HFF-Myc (cell line): ENCODE measurements at places on chromosomes 1 and 21.

GRCh38 chr1:151981178-151981525, 12.5 kb downstream of the S100A10 start:
- DNase-seq = no peak

DNA sequence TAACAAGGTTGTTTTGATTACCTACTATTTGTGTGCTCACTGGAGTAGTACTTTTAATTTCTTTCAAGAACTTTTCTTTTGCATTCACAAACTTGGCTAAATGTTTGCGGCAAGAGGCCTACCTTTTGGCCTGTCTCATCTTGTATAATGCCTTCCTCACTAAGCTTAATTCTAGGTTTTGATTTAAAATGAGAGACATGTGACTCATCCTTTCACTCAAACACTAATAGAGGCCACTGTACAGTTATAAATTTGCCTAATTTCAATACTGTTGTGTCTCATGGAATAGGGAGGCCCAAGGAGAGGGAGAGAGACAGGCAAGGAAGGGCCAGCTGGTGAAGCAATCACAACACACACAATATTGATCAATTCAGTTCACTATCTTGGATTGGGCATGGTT, 66.1 kb downstream of the ZNF644 start:
- no peak for DNase-seq

DNA sequence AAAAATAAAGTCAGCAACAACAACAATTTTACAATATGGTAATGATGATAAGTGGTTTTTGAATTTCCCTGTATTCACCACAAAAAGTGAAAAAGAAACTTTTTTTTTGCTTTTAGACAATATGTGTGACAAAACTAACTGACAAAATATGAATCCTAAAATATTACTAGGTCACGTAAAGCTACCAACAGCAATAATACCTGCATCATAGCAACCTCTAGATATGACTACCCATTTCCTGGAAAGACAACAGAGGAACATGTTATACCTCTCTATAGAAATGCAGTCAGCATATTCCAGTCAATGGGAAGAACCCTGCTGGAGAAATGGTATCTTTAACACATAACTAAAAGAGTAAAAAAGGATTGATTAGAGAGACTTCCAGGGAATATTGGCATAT, 73.7 kb downstream of the PDE4B start:
- DNase-seq = no peak

GRCh38 chr1:26171084-26172072, at the start of gene ZNF593OS:
Gene ZNF593OS, minus strand, starts transcription at chr1:26171832. Its CDS starts 171 bp downstream, at chr1:26171661.
- no peak for DNase-seq

DNA sequence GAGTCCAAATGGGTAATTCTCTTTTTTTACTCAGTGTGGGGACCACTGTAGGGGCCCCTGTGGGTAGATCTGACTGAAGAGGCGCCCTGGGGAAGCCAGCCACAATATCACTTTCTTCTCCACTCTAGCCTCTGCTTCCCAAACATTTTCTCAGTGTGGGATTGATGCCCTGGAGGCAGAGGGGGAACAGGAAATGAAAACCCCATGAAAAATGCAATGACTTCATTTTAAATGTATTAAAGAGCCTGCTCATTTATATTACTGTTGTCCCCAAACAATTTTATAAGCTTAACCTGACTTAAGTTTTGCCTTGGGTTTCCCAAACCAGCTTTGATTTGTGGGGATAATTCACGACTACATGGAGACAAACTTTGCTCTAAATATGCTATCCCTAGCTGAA, 181.9 kb downstream of the C1orf94 start:
- no peak for DNase-seq
